ENCODE measurements at places on chromosomes 7 and 10.
A peak's percentile ranks its signal among the peaks of the same experiment; 100 is the strongest.

DNA sequence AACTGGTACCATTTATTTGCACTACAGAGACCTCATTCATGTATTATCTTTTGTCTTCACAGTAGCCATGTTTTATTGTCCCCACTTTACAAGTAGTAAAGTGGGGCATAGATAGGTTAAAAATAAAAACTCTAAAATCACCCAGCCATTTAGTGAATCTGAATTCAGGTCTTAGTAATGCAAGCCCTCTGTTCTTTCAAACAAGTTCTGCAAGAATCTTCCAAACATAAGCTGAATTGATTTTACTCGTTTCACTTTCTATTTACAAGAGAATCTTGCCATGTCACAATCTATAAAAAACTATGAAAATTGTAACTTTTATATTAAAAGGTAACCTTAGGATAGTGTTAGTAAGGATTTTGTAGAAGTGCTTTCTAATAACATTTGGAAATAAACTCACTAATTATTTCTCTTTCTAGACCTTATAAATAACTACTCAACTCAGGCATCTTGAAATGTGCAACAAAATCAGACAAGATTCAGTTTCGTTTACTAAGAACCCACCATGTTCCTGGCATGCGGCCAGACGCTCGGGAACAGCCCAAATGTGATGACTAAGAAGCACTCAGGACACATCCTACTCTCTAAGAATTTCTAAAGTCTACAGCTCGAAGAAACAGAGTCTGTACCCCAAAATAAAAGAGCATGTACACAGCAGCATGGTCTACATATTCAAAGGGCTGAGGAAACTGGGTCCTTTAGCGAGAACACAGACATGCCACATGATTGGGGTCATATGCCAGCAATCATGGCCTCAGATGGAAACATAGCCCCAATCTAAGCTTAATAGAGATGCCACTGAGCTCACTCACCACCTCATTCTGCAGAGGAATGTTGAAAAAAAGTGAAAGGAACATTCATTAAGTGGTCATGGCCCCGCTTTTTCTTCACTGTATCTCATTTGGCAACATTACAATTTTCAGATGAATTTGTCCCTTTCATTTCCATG, 167.6 kb downstream of the AMPH start:
- DNase-seq: peak; percentile 33

GRCh38 chr7:50598460-50599343, 33.5 kb upstream of the DDC start:
- peak; percentile 31 for DNase-seq

- DNase-seq: no peak
Observed at GRCh38 chr7:133575726-133576440, 323.0 kb downstream of the EXOC4 start.

- DNase-seq: peak; percentile 66
Observed at GRCh38 chr7:87852306-87852705, 23.9 kb downstream of the SLC25A40 start.

GRCh38 chr10:68517188-68517587, 10.1 kb downstream of the SLC25A16 start:
- no peak for DNase-seq

DNA sequence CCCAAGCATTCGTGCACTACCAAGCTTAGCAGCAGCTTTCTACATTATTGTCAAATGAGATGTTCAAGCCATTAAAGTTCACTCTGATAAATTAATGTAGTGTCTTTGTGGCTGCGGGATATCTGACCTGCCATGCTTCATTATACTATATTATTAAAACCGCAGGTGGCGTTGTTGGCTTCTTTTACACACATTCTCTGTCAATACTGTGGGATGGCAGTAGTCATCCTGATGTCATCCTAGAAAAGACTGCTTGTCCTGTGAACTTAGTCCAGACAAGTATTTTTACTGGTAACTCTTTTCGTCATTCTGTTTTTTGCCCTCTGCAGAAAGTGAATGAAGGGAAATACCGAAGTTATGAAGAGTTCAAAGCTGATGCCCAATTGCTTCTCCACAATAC, 103.9 kb downstream of the ZMYND11 start:
- DNase-seq: no peak

DNA sequence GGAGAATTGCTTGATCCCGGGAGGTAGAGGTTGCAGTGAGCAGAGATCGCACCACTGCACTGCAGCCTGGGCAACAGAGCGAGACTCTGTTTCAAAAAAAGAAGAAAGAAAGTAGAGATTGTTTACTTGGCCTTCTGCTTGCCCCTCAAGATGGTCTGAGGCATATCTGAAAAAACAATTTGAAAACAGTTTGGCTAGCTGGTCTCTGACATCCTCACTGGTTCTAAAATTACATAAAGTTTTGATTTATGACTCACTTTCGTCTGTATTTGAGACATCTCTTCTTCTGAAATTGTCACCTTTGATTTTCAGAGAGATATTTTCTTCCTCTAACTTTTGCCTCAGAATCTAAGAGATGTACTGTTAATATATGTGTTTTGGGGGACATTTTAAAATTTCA, 49.6 kb upstream of the HELLS start:
- DNase-seq: no peak
